ENCODE measurements at places on chromosomes 6 and 20.

- DNase-seq, result no peak
These were observed 35.1 kb upstream of the MAP3K4 start for GRCh38 chr6:160956300-160957035.

DNA sequence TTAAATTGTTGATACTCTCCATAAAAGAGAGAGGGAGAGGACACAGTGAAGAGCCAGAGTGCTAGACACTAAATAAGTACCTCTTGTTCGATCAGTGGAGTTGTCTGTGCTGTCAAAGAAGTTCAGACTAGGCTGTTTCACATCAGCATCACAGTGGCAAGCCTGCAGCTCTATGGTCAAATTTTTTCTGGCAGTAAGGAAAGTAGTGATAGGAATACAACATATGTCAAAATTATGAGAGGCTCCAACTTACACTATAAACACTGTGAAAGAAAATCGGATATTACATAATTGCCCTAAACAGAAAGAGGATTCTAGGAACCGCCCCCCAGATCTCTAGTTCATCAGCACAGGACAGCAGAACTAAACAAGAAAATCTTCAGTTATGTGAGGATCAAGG, 23.1 kb downstream of the DNAH8 start:
- no peak for DNase-seq

DNA sequence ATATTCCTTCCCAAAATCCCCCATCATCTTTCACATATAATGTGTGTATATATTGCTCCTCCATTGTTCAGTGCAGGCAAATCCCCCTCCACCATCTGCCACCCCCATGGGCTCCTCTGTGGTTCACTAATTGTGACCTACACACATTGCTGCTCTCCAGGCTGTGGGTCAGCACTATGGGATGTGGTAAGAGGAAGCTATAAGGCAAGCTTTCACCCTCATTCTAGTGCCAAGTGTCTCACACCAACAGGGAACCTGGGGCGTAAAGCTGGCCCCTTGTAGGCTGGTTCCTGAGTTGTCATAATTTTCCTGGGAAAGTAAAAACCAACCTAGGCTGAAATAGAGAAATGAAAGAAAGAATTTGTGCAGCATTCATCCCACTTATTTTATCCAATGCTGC, 16.8 kb downstream of the FKBP1A start:
- DNase-seq, result no peak

GRCh38 chr6:154358019-154358545, 1.5 kb upstream of the IPCEF1 start:
- DNase-seq, result no peak

GRCh38 chr6:100626721-100627120, 162.0 kb upstream of the SIM1 start:
- DNase-seq, result no peak

DNA sequence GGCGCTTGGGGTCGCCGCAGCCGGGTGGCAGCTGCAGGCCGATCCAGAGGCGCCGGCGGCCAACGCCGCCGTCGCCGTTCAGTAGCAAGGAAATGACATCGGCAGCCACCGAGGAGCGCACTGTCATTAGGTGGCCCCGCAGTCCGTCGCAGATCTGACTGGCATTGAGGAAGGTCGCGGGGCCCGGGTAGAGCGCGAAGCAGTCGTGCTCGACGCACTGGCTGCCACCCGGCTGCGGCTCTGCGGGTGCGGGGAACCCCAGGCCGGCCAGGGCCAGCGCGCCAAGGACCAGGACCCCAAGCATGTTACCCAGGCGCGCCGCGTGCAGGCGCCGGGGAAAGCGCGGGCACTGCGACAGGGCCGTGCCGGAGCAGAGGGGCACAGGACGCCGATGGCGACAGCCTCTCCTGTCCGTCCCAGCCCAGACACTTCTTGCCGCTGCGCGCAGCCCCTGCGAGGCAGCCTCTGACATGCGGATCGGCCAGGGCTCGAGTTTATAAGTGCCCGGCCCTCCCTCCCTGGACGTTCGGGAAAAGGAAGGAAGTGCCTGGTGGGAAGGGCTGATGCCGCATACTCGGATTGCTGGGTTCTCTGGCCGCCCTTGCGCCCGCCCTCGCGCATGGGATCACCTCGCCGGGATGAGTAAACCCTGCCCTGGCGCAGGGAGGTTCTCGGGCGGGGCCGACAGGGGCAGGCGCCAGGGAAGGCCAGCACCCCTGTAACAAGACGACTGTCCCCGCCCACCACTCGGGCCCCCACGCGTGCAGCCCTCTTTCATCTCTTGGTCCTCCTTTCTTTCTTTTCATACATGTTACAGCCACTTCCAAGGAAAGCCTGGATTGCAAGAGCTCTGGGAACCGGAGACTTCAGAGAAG, at the start of gene THBD:
Gene THBD (minus strand): TSS at position 472 of the 875 bp plus-strand sequence. CDS start 168 bp downstream, at position 304.
- no peak for DNase-seq

- no peak for DNase-seq
These were observed 214.7 kb upstream of the PROKR2 start for GRCh38 chr20:5531318-5532081.

DNA sequence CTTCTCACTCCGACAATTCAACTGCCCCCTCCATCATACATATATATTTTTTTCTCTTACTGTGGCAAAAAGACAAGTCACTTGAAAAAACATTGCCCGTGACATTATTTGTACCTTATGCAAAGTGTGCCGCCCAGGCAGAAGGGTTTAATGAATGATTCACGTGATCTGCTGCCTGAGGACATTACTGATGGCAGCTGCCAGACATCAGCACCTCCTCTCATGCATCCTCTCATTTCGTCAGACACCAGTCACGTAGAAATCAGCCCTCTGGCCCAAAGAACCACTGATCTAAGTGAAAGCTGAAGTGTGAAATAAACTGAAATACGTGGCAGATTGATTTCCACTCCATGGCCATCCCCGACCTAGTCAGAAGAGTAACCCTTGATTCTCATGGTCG, 218.8 kb upstream of the PDE10A start:
- no peak for DNase-seq

- DNase-seq, result peak; percentile 94
These were observed at the start of gene E2F1 for GRCh38 chr20:33686100-33686983. Gene E2F1, minus strand, starts transcription at chr20:33686385. Its CDS starts 121 bp downstream, at chr20:33686264.

DNA sequence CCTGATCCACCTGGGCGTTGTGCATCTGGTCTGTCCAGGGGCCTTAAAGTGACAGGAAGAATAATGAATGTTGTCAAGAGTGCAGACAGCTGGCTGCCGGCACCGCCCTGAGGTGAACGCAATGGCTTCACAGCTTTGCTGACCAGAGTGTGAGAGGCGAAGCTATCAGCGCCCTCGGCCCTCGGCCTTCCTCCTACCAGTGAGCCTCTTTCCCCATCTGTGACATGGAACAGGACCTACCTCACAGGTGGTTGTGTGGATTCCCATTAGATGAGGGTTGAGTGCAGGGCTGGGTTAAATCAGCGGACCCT, 54.8 kb downstream of the CTCFL start:
- DNase-seq, result no peak

DNA sequence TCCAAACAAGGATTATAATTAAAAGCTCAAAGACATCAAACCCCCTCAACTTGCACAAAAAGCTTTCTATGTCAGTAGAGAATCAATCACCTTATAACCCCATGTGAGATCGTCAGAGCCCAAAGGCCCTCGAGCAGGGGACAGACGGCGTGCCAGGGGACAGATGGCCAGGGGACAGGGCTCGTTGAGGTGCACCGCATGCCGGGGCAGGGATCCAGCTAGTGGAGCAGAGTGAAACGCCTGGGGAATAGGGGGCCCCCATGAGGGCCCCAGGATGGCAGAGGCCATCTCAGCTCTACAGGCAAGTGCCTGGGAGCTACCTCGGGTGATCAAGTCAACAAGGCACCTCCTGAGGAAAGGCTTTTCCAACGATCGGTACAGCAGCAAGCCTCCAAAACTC, 28.6 kb downstream of the DIDO1 start:
- no peak for DNase-seq

DNA sequence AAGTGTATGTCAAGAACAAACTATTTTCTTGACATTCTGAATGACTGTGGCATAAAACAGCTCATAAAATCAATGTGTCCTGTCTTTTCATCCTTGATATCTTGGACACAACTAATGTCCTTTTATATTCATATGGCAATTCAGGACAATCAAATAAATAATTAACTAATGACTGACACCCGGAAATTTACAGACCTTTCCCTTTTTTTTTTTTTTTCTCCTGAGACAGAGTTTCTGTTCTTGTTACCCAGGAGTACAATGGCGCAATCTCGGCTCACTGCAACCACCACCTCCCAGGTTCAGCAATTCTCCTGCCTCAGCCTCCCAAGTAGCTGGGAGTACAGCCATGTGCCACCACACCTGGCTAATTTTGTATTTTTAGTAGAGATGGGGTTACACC, 107.1 kb upstream of the LGSN start:
- no peak for DNase-seq

DNA sequence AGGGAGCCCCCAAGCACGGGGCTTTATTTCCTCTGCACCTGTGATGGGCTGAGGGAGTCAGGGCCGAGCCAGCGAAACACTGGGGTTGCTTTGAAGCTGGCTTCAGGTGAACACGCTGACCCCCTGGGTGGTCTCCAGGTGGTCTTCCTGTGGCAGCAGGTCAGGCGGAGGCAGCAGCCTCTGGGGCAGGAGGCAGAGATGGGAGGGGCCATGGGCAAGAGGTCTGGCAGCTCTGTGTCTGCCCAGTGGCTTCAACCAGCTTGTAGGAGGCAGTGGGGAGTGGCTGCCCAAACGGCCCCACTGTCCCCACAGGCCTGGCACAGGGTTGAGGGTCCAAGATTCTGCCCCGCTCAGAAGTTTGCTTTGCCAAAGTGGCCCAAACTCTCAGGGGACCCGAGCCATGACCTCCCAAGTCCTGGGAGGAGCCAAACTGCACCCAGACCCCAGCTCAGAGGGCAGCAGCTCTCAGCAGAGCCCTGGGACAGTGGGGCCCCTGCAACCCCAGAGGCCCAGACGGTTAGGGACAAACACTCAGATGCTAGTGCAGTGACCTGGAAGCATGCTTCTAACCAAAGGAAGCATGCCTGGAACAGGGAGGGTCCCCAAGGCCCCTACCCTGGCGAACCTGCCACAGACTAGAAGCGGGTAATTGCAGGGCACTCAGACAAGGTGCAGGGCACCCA, 15.3 kb downstream of the NTSR1 start:
- DNase-seq, result no peak

DNA sequence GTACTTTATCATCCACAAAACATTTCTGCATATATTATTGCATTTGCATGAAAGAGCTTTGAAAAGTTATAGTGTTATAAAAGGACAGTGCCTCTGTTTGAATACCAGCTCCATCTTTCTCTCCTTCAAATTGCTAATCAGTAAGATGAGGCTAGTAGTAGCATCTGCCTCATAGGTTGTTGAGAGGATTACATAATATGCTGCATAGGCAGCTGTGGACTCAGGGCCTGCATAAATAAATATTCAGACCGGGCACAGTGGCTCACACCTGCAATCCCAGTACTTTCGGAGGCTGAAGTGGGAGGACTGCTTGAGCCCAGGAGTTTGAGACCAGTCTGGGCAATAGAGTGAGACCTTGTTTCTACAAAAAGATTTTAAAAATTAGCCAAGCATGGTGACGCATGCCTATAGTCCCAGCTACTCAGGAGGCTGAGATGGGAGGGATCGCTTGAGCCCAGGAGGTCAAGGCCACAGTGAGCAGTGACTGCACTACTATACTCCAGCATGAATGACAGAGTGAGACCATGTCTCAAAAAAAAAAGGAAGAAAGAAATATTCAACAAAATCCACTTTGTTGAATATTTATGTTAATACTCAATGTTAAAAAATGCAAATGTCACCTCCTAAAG, 18.3 kb upstream of the SEC63 start:
- DNase-seq, result no peak

GRCh38 chr6:8182902-8183665, 80.7 kb upstream of the EEF1E1 start:
- no peak for DNase-seq

GRCh38 chr6:143288923-143289322, 161.6 kb downstream of the ADAT2 start:
- DNase-seq, result no peak

DNA sequence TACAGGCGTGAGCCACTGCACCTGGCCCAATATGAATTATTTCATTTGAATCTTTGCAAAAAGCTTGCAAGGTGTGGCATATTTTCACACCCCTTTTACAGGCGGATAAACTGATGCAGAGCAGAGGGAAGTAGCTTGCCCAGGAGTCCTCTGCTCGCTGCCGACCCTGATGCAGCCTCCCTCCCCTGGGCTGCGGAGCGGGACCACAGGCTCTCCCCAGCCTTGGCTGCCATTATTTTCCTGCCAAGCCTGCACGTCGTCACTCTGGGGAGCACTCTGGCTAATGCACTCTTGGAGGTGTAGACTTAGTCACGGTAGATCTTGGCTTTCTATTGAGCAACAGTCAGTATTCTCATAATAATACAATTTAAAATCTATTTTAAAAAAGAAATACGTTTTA, 34.8 kb upstream of the DACT2 start:
- no peak for DNase-seq

GRCh38 chr6:166541876-166542579, 44.5 kb downstream of the RAMACL start:
- no peak for DNase-seq

DNA sequence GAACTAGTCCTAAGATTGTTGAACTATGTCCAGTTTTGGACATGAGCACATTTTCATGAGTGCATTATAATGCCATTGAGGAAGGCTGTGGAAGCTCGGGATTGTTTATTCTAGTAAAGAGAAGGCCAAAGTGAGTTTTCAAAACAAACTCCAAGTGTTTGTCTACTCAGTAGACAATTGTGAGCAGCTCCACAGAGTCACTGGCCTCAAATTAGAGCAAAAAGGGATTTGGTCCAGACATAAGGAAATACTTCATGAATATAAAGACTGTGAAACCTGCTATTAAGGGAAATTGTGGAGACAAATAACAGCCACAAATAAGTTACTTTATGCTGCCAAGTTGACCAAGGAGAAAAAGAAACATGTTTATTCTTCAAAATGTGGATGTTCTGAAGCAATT, 42.6 kb upstream of the PREP start:
- DNase-seq, result no peak

- DNase-seq, result no peak
These were observed 32.8 kb downstream of the PPP1R14C start for GRCh38 chr6:150175586-150176151.

- no peak for DNase-seq
These were observed 363.2 kb upstream of the FLRT3 start for GRCh38 chr20:14700639-14700960.

- peak; percentile 1 for DNase-seq
These were observed 56.3 kb upstream of the ANKEF1 start for GRCh38 chr20:9978397-9979004.

DNA sequence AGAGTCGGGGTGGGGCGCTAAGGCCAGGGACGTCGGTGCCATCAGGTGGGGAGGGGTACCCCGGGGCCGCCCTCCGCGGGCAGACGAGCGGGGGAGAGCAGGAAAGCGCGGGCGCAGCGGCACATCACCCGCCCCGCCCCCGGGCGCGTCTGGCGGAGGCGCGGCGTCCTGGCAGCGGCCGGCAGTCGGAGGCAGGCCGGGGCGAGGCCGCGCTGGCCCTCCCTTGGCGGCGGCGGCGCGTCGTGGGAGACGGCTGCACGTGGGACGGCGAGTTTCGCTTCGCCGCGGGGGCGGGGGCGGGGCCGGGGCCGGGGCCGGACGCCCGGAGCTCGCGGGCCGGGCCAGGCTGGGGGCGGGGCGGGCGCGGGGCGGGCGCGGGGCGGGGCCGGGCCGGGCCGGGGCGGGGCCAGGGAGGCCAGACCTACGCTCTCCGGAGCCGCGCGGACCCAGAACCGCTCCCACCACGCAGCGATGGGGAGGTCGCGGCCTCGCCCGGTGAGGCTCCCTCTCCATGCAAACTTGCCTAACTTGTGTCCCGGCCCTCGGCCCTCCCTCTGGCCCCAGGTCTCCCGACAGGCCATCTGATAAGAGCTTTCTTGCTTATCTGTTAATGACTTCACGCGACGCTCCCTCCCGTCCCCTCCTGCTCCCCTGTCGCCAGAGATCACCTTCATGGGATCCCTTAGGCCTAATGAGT, 12.5 kb downstream of the ITPR3 start:
- no peak for DNase-seq

GRCh38 chr6:157813191-157813590, 9.9 kb upstream of the SNX9 start:
- DNase-seq, result no peak
